T-helper 1 cell (primary cell): ENCODE measurements at places on chromosomes 4 and X.
A peak's percentile ranks its signal among the peaks of the same experiment; 100 is the strongest.

DNA sequence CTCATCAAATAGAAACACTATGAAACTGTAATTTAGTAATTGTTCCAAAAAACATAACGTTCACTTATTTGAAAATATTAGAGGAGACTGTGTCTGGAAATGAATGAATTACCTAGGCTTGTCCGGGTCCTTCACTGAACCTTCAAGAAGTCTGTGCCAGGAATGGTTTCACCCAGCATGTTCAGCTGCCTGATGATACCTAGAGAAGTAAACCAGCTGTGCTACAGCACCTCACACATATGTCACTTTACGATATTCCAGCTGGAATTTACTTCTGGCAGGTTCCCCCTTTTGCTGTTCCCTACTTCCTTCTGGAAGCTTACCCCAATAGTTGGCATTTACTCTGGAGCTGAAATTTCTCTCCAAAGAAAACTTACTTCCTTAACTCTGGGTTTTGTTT is 906.5 kb downstream of the FAT4 start:
- no peak for DNase-seq

DNA sequence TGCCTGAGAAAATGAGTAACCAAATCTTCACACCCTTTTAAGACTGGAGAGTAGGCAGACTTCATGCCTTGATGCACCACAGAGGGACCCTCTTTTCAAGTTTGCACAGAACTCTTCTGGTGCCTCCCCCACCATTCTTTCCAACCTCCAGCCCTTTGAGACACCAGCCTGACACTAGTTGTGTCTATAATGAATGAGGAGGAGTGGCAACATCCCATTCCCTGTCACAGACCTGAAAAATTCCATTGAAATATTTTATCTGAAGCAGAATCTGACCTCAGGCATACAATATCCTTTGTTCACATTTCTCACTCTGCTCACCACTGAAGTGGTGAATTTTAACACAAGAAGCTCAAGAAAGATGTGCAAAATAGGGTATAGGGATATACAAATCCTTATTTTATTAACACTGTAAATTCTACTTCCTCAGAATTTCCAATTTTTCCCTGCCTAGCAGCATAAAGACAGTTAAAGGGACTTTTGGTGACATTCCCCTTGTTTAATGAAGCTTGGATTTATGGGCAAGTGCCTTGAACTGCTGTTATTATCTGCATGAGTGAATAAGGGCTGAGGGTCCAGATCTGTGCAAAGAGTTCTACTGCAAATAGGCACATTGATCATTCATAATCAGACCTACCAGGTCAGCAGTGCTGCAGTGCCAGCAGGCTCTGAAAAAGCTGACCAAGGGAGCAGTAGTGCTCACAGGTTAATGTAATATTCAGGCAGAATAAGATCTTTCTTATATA is 149.9 kb upstream of the PAQR3 start:
- DNase-seq, result no peak

DNA sequence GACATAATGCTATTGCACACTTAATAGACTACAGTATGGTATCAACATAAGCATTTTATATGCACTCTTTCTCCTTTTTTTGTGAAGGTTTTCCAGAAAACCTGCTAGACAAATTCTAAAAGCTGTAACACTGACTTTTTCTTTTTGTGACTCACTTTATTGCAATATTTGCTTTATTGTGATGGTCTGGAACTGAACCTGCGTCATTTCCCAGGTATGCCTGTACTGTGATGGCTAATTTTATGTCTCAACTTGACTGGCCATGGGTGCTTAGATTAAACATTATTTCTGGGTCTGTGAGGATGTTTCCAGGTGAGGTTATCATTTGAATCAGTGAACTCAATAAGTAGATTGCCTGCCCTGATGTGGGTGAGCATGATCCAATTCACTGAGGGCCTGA is 35.5 kb upstream of the LAMP2 start:
- no peak for DNase-seq

DNA sequence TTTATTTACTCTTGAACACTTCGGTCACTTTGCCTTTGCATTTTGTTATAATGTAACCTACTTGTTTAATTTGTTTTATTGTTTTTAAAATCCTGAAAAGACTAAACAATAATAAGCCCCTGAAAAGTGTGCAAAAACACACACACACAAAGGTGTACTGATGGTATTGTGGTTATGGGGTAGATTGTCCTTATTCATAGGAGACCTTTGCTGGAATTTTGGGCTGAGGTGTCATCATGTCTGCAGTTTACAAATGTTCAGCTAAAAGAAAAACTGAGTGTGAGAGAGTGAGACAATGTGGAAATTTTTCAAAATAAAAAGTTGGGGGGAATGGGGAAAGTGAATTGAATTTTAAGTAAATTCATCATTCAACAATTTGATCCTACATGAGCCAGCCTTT is 174.9 kb downstream of the QDPR start:
- no peak for DNase-seq

DNA sequence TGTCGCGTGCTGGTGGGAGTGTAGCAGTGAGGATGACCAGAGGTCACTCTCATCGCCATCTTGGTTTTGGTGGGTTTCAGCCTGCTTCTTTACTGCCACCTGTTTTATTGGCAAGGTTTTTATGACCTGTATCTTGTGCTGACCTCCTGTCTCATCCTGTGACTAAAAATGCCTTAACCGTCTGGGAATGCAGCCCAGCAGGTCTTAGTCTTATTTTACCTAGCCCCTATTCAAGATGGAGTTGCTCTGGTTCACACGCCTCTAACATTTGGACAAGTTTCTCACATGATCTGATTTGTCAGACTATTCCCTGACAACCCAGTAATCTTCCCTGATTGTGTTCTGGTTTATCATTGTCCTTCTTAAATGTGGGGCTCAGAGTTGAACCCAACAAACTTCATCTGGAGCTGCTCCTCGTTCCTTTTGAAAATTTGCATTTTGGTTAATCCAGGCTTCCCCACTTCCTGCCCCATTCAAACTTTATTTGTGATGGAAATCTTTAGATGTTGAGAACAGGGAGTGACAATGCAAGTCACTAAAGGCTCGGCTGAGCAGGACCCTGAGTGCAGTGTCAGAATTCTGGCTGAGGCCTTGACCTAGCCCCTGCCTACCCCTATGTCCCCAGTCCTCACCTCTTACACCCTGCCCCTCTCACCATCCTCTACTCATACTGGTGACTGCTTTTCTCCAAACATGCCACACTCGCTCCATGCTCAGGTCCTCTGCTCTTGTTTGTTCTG is 226.8 kb downstream of the STIM2 start:
- no peak for DNase-seq

- DNase-seq, result no peak
Measured at GRCh38 chrX:103518571-103518970, 718 bp downstream of the RAB40A start.

DNA sequence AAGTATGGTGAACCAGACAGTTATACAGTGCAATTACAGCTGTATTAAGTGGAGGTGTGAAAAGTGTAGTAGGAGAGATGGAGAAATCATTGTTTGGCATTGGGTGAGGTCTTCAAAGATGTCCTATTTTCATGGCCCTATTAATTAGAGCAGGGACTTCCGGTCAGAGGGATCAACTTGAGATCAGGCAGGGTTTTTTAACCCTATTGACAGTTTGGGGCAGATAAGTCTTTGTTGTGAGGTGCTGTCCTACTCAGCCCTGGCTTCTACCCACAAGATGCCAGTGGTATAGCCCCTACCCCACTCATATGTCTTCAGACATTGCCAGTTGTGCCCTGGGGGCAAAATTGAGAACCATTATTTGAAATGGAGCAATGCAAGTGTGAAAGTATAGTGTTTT is 9.9 kb downstream of the USP9X start:
- DNase-seq, result no peak

GRCh38 chr4:37095925-37096324 is 148.6 kb upstream of the NWD2 start:
- DNase-seq, result no peak

- DNase-seq, result peak; percentile 80
Measured at GRCh38 chrX:1453395-1453783, 680 bp upstream of the ASMTL start.

DNA sequence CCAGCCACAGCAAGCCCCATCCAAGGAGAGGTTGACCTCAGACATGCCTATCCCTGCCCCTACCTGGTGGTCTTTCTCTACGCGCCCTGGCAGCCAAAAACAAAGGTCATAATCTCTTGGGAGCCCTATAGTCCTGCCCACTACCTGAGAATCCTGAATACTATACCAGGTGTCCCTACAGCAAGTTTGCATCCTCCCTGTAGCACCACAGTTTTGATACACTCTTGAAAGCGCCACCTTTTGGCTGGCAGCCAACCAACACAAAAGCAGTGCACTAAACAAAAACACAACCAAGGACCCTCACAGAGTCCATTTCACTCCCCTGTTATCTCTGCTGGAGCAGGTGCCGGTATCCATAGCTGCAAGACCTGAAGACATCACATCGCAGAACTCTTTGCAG is 523.8 kb upstream of the CPEB2 start:
- no peak for DNase-seq

DNA sequence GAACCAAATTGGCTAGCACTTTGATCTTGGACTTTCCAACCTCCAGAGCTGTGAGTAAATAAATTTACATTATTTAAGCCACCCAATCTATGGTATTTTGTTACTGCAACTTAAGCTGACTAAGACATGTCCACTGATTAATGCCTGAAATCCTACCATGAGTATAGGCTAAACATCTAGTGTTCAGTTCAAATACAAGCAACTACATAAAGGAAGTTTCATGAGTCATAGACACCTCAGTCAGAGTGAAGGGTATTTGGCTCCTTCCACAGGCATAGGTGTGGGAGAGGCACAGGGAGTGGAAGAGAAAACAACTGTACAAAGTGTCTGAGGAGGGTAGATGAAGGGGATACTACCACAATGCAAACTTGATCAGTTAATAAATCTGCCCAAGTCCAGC is 35.5 kb upstream of the PCDH19 start:
- DNase-seq, result no peak

DNA sequence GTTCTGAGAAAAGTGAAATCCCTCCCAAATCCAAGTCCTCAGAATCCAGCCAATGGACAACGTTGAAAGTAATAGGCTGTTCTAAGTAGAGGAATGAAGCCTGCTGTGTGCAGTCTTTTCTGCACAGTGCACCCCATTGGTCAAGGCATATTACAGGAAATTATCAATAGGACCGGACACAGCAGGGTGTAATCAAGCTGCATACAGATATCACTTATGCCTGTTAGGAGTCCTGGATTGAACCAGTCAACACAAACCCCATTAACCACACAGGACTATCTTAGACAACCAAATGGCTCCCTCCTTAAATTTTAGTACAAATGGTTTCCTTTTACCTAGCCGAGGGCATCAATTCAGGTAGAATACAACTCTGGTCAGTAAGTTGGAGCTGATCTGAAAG is 34.2 kb upstream of the MAGEA8 start:
- DNase-seq, result no peak

GRCh38 chr4:101254776-101255175 is 92.5 kb downstream of the PPP3CA start:
- DNase-seq, result no peak

DNA sequence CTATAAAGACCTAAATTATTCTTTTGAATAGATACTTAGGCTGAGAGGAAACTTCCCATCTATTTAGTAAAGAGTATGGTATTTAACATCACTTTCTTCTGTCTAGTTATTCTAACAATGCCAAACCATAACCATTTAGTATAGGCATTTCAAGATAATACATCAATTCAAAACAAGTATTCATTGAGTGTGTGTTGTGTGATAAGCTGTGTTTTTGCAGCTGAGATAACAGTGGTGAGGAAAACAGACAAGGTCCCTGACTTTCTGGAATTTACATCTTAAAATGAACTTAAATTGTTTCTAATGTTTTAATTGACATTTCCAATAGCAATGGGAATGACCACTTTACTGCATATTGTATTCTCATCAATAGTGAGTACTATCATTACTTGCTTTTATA is 22.4 kb upstream of the TSPAN5 start:
- no peak for DNase-seq

- no peak for DNase-seq
Measured at GRCh38 chrX:123422875-123423274, 238.8 kb downstream of the GRIA3 start.

DNA sequence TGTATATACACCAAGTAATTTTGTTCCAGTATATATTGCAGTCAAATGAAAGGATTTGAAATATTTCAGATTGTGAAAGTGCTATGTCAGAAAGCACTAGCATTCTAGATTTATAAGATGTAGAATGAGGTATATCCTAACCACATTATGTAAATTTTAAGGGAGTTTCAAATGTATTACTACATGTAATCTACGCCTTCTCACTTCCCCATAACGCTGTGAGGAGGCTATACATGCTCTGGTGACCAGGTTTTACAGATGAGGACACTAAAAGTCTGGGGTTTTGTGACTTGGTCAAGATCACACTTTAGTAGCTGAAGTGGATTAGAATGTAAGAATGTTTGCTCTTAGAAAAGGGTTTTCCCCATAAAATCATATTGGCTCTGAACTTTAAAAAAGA is 8.1 kb downstream of the ENPEP start:
- DNase-seq, result no peak

DNA sequence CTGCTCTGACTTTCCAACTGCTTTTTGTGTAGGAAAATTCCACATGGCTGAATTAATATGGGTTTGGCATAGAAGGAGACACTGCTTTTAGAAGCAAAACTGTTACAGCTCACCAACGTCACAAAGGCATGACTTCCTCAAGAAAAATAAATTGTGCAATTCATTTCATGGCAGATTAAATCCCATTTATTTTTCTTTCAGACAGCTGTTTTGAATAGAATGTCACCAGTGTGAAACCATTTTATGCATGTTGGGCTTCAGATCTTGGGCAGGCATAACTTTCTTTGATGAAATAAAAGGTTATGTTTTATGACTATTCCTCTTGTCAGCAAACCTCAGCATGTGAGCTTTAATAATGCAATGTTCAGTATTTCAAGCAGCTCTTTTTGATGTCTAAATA is 542.8 kb downstream of the GALNTL6 start:
- DNase-seq, result no peak

DNA sequence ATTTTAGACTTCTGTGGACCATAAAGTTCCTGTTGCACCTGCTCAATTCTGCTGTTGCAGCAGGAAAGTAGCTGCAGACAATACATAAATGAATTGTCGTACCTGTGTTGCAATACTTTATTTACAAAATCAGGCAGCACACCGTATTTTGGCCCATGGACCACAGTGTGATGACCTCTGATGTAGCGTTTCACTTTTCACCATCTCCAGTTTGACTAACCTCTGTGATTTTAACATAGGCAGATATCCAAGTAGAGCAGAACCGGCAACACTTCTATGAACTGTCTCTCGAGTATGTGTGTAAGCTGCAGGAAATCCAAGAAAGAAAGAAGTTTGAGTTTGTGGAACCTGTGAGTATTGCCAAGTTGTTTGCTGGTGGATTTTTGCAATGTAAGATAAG is 132.7 kb downstream of the ARHGAP10 start:
- no peak for DNase-seq

DNA sequence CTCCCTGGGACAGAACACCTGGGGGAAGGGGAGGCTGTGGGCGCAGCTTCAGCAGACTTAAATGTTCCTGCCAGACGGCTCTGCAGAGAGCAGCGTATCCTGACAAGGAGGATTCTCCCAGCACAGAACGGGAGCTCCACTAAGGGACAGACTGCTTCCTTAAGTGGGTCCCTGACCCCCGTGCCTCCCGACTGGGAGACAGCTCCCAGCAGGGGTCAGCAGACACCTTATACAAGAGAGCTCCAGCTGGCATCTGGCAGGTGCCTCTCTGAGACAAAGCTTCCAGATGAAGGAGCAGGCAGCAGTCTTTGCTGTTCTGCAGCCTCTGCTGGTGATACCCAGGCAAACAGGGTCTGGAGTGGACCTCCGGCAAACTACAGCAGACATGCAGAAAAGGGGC is 44.5 kb upstream of the FAAH2 start:
- DNase-seq, result no peak
